Dorsolateral prefrontal cortex (tissue), 122 donors: ENCODE measurements at places on chromosomes 4 and X.
A peak's percentile ranks its signal among the peaks of the same experiment; 100 is the strongest.

- DNase-seq = no peak
Observed at GRCh38 chrX:19798423-19798822, 89.0 kb downstream of the SH3KBP1 start.

DNA sequence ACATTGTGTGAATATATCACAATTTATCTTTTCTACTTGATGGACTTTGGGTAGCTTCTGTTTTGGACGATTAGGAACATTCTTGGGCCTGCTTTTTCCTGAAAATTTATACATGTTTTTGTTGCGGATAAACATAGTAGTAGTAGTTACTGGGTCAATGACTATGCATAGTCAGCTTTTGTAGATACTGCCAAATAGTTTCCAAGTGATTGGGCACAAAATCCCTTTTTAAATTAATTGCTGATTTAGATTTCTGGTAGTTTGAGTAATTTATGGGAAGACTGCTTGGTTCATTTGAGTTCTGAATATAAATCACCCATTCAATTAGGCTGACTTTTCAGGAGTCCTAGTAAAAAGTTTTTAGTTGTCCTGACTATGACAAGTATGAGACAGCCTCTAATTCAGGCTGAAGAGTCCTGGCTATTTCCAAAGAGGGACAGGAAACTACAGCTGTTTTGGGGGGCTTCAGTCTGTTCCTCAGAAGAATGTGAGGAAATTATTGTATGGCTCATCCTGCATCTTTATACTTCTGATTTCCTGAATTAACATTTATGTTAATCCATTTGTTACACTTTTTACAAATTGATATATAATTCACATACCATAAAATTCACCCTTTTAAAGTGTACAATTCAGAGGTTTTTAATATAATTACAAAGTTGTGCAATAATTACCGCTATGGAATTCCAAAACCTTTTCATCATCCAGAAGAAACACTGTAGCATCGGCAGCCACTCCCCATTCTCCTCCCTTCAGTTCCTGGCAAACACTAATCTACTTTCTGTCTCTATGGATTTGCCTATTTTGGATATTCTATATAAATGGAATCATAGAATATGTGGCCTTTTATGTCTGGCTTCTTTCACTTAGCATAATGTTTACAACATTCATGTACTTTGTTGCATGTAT lies 14.2 kb downstream of the LRP2BP start:
- no peak for DNase-seq

- no peak for DNase-seq
Observed at GRCh38 chr4:125313497-125313896, 1.3 kb upstream of the FAT4 start.

DNA sequence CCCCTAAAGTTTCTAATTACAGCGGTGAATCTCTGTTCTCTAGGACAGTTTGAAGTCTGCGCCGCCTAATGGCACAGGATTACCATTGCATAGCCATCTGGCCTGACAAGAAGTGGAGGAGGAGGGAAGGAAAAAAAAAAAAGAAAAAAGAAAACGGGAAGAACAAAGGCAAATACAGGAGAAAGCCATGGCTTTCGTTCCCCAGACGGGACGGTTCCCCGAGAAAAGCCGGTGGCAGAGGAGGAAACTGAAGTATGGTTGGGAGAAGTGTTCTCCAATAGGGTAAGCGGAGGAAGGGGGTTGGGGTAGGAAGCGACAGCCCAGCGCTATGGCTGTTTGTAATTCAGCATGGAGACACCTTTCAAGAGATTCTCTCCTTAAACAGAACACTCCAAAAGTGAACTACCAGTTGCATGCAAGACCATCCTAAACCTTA lies 80.8 kb downstream of the HMGN5 start:
- peak; percentile 23 for DNase-seq

- no peak for DNase-seq
Observed at GRCh38 chrX:153063315-153063714, 7.0 kb downstream of the PNMA3 start.
